ENCODE measurements at places on chromosomes 16 and 17.
A peak's percentile ranks its signal among the peaks of the same experiment; 100 is the strongest.

DNA sequence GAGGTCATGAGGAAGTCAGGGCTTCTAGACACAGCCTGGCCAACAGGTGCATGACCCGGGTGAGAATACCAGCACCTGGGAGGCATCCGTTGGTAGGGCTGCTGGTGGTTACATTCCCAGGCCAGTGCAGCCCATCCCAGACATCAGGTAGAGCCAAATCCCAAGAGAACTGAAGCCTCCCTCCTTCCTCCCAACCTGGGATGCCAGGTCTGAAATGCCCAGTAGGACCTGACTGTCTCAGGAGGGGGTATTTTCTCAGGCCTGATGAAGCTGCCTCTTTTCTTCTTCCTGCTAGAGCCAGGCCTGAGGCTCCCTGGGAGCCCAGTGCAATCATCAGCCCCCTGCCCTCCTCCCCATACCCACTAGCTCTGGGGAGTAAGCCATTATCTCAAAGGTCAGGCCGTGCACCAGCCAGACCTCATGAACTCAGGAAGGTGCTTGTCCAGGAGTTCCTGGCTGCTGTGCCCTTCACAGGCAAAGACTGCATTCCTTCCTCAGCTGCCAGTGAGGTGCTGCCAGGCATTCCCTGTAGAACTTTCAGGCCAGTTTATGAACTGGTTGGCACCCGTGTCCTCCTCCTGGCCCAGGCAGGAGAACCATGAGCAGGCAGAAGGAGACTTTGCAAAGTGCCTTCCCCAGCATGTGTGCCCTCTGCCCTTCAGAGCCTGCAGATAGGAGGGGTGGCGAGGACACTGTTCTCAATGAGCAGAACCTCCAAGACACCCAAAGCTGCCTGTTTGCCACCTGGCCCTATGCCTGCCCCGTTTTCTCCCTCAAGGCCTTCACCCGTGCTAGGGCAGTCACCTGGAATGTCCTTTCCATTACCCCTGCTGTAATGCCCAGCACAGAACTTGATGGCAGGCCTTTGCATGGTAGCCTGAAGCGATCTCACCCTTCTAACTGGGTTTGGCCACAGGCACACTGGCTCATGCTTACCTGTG, 7.6 kb downstream of the TBX2 start:
- DNase-seq = no peak

DNA sequence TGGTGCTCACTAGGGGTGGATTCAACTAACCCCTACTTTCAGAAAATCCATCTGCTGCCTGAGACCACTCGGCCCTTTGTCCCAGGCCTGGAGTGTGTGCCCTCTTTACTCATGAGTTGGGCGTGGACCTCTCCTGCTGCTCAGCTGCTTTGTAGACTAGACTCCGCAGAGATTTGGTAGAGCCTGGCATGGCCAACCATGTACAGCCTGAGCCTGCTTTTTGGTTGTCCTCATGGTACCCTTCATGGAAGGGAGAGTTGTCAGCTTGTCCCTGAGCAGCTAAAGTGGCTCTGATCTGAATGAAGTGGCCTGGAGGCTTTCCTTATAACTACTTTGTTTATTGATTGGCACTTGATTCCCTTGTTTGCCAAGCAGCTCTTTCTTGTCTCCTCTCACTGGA, 1.5 kb downstream of the EDC4 start:
- no peak for DNase-seq

GRCh38 chr16:2774161-2774891, 2.8 kb downstream of the ELOB start:
- no peak for DNase-seq

DNA sequence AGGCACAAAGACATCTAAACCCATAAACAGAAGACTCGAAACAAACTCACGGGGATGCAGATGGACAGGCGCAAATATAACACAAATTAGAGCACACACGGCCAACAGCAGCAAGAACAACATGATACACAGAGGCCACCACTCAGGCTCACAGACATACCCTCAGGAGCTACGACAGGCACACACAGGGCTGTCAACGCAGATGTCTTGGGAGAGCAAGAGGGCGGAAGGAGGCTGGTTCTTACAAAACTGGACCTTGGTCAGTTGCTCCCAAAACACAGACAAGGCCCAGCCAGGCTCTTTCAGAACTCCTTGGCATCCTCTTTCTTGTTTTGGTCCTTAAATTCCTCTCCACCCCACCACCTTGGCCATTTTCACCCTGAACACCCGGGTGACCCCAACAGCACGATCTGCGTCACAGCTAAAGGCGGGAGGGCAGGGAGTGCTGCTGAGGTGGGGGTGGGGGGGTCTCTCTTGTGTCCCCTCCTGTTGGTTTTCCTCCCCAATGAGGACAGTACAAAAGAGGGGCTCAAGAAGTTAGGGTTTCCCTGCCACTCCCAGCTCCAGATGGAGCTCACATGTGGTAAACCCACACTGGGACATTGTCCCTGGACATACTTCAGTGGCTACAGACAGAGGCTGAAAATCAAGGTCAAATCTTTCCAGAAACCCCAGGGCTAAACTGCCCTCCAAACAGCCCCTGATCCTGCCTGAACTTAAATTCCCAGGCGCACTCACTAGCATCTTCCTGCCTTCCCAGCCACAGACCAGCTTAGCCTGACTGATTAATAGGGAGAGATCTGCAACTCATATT, 221.3 kb downstream of the C16orf78 start:
- no peak for DNase-seq

DNA sequence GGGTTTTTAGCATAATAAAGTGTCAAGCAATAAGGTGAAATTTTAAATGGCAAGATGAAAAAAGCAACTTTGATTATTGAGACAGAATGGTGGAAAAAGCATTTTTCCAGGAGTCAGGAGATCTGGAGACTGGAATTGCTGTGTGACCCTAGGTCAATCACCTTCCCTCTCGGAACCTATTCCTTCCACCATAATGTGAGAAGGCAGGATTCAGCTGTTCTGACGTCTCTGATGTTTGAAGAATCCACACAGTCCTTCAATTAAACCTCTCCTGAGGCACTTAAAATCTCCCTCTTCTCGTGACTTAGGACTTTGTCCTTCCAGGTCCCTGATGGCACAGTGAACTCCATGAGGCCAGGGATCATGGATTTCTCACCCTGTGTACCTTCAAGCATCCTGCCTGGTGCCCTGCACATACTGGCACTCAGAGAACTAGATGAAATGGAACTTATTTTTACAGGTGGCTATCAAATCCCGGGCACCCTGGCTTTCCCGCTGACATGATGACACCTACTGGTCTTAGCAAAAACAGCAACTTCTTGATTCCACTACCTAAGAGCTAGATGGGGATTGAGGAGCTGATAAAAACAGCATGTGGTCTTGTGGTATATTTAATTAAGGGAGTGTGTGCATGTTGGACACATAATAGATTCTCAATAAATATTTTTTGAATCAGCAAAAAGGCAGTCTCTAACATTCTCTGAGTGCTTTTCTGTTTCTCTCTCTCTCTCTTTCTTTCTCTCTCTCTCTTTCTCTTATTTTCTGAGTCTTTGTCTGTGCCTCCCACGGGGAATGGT, 2.3 kb upstream of the CCDC182 start:
- DNase-seq = peak; percentile 11

- DNase-seq = no peak
These were observed 7.9 kb upstream of the ALDH3A1 start for GRCh38 chr17:19755821-19756510.

- DNase-seq = no peak
These were observed 166.6 kb downstream of the CYLD start for GRCh38 chr16:50908468-50908867.

- no peak for DNase-seq
These were observed 496.9 kb upstream of the ZFHX3 start for GRCh38 chr16:73544826-73545225.

DNA sequence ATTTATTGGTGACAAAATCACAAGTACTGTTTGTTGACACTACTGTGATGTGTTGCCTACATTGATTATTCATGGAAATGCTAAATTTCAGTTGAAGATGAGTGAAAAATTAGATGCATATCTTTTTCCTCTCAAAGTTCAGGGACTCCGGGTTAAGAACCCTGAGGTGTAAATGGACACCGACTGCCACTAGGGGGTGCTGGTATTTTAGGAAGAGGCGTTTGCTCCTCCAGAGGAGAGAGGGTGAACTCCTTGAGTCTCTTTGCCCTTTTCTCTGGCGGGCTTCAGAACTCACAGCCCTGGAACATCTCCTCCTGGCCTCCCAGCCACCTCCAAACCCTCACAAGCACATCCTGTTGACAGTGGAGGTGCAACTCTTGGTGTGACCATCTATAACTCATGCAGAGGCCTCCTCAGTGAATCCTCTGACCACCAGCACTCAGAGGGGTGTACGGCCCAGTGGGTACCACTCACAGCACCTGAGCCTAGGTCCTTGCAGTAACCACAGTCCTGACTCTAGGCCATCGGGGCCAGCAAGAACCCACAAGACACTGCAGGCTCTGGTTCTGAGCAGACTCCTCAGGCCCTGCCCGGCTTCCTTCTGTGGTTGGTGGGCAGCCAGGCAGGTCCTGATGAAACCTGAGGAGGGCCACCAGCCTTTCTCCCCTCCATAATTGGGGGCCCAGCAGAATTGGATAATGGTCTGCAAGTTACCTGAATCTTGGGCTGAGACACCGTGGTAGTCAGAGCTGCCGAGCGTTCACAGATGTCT, 26.2 kb upstream of the PIK3R5 start:
- DNase-seq = peak; percentile 17

GRCh38 chr16:29025218-29025617, 40.4 kb downstream of the LAT start:
- no peak for DNase-seq

GRCh38 chr17:36008998-36009665, 7.8 kb upstream of the CCL15 start:
- no peak for DNase-seq

GRCh38 chr16:70159355-70160348, 13.9 kb upstream of the CLEC18C start:
- DNase-seq = no peak

DNA sequence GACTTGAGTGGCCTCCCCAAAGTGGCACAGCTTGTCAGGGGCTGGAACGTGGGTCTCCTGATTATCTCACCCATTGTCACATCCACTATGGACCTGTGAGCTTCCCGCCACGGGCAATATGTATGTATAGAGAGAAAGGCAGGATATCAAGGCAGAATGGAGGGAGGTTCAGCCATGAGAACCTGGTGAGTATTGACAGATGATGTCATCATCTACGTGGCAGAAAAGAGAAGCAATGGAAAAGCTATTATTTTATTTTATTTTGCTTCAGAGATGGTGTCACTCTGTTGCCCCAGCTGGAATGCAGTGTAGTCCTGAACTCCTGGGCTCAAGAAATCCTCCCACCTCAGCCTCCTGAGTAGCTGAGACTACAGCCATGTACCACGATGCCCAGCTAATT, 13.4 kb upstream of the PDK2 start:
- no peak for DNase-seq

- no peak for DNase-seq
These were observed 20.1 kb upstream of the PIRT start for GRCh38 chr17:10857976-10858375.

DNA sequence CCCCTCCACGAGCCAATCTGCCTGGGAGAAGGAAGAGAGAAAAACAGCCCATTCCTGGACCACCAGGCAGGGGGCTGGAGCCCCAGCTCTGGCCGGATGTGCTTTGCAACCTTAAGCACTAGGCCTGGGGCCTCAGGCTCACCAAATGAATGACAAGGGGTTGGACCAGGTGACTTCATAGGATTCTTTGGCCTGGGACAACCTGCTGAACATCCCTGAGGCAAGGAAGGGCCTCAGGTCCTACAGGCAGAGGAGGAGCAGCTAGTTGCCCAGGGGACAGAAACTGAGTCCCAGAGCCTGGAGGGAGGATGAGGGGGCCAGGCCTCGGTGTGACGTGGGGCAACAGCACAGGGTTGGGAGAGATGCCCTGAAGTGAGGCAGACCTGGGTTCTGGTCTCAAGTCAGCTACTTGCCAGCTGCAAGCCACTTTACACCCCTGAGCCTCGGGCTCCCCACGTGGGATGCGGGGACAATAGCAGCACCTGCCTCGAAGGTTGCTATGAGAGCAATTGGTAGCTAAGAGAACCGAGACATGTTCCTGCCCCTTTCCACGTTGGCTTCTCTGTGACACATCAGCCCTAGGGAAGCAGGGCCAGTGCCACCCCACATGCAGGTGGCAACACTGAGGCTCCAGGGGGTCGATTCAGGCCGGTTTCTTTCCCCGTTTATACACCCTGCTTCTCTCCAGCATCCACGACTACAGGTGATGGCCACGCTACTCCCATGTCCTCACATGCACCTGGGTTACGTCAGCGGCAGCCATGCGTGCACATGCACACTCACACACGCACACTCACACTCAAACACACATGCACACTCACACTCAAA, 42.6 kb downstream of the CFAP20 start:
- DNase-seq = no peak

GRCh38 chr16:57049678-57050077, 42.7 kb upstream of the CPNE2 start:
- DNase-seq = no peak

- no peak for DNase-seq
These were observed 84.5 kb upstream of the CORO6 start for GRCh38 chr17:29707212-29707571.

DNA sequence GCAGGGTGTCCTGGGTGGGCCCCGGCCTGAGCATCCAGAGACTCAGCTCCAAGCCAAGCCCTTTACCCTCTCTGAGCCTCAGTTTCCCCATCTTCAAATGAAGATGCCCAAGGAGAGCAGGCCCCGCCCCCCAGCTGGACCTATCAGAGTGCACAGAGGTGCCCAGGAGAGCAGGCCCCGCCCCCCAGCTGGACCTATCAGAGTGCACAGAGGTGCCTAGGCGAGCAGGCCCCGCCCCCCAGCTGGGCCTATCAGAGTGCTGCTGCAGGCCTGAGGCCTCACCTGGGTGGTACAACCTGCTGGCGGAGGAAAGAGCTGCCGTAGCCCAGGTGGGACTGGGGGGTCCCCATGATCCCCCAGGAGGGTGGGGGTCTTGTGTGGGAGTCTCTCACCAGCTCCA, 3.4 kb upstream of the SSTR5 start:
- DNase-seq = no peak

DNA sequence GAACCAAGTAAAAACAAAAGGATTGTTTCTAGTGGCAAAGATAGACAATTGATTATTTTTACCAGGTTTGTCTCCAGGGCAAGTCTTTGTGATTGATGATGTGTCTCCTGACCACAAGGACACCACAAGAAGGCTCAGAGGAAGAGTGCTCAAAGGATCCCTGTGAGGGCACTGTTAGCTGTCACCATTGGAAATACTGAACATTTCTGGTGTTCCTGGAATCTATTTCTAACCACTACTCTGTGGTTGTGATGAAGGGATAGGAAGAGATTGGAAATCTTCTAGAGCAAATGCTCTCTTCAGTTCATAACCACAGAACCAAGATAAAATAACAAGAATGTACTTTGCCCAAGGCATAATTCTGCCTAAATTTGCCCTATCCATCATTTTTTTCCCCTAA, 15.3 kb downstream of the RNF43 start:
- DNase-seq = no peak
